ENCODE measurements at places on chromosomes 6 and 20. TPM values are rescaled to one million over a fixed set of nuclear protein-coding genes. Genes with fewer than 3 reads are reported as not detected.

- no peak for DNase-seq
Measured at GRCh38 chr6:25112322-25112773, 166.8 kb upstream of the CARMIL1 start.

DNA sequence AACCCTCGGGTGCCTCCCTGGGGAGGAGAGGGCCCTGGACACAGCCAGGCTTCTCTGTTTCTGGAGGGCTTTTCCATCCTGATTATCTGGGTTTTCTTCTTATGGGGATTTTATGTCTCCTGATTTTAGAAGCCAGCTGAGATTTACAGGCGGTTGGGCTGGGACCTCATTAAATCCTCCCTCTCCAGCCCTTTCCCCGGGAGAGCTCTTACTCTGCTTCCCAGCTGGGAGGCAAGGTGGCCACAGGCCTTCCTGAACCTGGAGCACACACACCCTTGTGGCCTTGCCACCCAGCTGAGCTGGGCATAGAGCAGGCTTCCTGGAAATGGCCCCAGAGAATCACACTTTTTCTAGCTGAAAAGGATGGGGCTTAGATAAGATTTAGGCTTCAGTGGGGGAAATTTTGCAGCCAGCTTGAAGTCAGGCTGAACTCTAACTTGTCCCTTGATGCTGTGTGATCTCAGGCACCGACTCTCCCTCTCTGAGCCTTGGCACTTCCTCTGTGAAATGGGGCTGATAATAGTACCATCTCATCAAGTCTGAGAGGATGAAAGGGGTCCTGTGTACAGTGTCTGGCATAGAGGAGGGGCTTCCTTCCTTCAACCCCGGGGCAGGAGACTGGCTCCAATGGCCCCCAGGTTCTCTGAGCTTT is 16.6 kb downstream of the VSTM2L start:
- DNase-seq: no peak

GRCh38 chr6:40413239-40413638 is 173.9 kb downstream of the LRFN2 start:
- no peak for DNase-seq

- DNase-seq: no peak
Measured at GRCh38 chr6:163522033-163522432, 107.5 kb downstream of the QKI start.

GRCh38 chr6:72748759-72749158 is 126.9 kb downstream of the KCNQ5 start:
- peak; percentile 52 for DNase-seq

GRCh38 chr6:98146656-98147055 is 687.7 kb upstream of the POU3F2 start:
- DNase-seq: no peak

DNA sequence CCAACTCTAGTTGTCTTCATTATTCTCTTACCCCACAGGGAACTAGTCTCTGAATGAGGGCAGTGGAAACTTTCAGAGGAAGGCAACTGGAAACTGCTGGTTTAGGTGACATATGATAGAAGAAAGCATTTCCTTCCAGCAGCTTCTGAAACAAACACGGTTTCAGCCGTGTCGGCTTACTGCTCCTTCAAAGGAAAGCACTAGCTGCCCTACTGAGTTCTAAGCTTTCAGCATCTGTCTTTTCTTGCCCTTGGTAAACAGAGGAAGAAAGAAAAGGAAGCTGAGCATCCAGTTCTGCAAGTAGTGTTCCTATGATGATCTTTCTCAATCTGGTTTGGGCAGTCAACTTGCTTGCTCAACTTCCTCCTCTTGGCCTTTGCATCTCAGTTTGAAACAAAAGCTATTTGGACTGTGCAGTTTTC is 117.5 kb upstream of the CEP85L start:
- peak; percentile 49 for DNase-seq

DNA sequence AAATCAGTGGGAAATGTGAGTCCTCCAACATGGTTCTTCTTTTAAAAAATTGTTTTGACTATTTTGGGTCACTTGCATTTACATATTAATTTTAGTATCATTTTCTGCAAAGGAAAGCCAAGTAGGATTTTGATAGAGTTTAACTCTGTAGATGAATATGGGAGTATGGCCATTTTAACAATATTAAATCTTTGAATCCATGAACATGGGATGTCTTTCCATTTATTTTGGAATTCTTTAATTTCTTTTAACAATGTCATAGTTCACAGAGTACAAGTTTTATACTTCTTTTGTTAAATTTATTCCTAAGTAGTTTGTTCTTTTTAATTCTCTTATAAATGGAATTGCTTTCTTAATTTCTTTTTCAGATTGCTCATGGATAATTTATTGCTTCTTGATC is 56.5 kb upstream of the ARMC2 start:
- no peak for DNase-seq

GRCh38 chr6:73579851-73580246 is 59.0 kb upstream of the EEF1A1 start:
- DNase-seq: peak; percentile 16

DNA sequence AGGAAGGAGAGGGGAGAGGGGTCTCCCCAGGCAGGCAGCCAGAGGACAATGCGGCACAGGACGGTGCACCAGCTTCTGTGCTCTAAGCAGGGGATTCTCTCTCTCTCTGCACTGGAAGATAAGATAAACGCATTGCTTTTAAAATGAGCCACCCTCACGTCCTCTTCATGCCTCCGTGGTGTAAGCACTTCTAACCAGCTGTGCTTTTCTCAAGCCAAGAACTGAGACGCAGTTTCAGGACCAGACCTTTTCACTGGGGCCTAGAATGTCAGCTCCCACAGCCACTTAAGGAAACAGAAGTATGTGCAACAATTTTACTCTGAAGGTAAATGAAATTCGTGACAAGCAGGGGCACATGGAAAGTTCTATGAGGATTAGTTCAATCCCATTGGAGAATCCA is 82.4 kb downstream of the PSMB1 start:
- no peak for DNase-seq

TNNC2 gene
- total RNA-seq: not detected

FRK gene
- total RNA-seq: 0.02 TPM

MYB gene
- total RNA-seq: 19.7 TPM

ADGRF5 gene
- total RNA-seq: not detected

MEP1A gene
- total RNA-seq: not detected

PPIL6 gene
- 0.46 TPM for total RNA-seq

SLC44A4 gene
- not detected for total RNA-seq

LTB gene
- total RNA-seq: 164 TPM

All from activated CD4-positive, alpha-beta memory T cell treated with anti-CD3 and anti-CD28 coated beads for 36 hours (primary cell).